SJCRH30 (cell line): ENCODE measurements at places on chromosomes 11 and 22.

DNA sequence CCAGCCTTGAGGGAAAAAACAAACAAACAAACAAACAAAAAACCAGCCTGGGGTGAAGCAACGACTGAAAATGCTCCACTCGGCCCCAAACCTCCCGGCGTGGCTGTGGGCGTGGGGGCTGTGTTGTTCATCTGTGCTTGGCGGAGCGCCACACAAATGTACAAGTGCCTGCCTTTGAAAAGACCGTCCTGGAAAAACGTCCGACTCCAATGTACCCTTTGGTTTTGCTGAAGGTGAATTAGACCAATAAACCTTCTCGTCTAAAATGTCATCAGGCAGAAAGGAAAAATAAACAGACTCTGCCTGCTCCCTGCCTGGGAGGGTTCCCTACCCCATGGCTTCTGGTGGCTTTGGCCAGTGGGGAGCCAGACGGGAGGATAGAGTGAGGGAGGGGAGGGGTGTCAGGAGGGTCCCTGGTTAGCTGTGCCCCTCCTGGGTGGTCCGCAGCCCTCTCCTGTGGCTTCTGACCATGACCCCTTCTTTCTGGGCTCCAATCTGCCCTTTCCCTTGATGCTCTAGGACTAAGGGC lies 93.9 kb downstream of the TRMU start:
- DNase-seq = no peak
- no peak overlapping the region for H3K27ac ChIP-seq
- no peaks in the 10 kb centered on the region for H3K4me1 ChIP-seq
- no peak overlapping the region for H3K4me3 ChIP-seq
- H3K27me3 ChIP-seq = peaks cover 18% of the 10 kb centered on the region

DNA sequence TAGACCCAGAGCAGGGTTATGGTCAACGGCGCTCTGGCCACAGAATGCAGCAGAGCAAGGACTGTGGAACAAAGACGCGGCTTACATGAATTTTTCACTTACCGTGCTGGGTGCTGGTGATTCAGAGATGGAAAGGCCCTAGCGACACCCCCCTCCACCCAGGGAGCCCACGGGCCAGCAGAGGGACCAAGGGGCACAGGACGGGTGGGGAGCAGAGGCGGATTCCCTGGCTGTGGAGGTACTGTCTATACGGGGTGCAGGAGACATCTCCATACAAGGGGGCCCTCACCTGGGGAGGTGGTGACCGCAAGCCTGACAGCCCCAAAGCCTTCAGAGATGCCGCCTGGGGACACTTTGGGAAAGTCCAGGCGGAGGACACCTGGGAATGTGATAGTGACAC lies 1.1 kb upstream of the SEPTIN5 start:
- H3K27ac ChIP-seq = no peak overlapping the region
- no peak overlapping the region for H3K4me3 ChIP-seq
- peaks cover 24% of the 10 kb centered on the region for H3K27me3 ChIP-seq
- DNase-seq = no peak

GRCh38 chr11:117130879-117131278 lies 13.2 kb upstream of the PAFAH1B2 start:
- no peak for DNase-seq
- no peaks in the 10 kb centered on the region for H3K27me3 ChIP-seq
- no peaks in the 10 kb centered on the region for H3K36me3 ChIP-seq
- no peaks in the 10 kb centered on the region for H3K4me1 ChIP-seq

GRCh38 chr11:102553835-102554282 lies 23.3 kb upstream of the MMP7 start:
- H3K27me3 ChIP-seq = no peaks in the 10 kb centered on the region
- no peaks in the 10 kb centered on the region for H3K4me1 ChIP-seq
- H3K27ac ChIP-seq = no peak overlapping the region
- DNase-seq = no peak

DNA sequence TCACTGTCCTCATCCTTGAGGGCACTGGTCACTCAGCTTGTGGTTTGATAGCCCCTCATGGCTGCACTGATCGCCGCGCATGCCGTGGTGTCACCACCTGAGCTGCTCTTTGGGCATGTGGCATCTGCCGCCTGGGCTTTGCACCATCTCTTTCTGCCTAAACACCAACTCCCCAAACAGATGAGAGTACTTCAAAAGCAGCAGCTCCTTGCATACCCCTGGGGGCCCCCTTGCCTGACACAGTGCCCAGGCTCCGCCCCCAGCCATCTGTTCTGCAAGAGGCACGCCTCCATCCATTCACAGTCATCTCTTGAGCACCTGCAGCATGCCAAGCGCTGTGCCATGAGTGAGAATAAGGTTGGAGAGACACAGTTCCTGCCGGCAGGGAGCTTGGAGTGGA lies 104.5 kb upstream of the B3GAT1 start:
- peaks cover 23% of the 10 kb centered on the region; the same call in 1 of the 2 replicates for H3K27me3 ChIP-seq
- H3K27ac ChIP-seq = no peak overlapping the region
- H3K36me3 ChIP-seq = no peaks in the 10 kb centered on the region
- no peak overlapping the region for H3K4me3 ChIP-seq

DNA sequence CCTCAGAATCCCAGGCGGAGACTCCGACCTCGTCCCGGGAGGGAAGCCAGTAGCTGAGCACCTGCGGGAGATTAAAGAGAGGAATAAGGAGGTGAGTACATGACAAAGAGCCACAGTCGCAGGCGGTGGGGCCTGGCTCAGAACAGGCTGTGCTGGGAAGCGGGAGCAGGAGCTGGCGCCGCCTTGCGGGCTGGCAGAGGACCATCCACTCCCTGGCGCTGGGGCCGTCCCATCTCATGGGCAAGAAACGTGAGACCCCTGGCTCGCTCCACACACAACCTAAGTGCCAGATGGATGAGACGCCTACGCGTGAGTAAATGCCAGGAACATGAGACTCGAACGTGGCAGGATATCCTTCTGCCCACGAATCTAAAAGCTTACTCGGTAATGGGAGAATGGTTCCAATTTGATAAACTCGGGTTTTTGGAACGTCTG lies 6.3 kb downstream of the CEND1 start:
- H3K4me3 ChIP-seq = no peak overlapping the region
- H3K36me3 ChIP-seq = no peaks in the 10 kb centered on the region

DNA sequence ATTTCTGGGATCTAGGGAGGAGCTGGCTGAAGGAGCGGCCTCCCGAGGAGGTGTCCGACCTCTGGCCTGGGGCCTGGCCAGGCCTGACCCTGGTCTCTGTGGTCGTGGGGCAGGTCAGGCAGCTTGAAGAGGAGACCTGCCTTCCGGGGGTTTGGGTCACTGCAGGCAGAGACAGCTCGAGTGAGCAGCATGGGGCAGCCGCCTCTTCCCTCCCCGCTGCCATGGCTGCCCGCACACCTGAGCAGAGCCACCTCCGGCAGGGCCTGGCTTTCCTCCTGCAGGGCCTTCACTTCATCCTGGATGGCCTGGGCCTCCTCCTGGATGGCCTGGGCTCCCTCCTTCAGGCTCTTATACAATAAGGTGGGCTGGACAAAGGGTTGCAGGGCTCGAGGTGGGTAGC lies 8.0 kb upstream of the NAALADL1 start:
- no peak for DNase-seq
- no peaks in the 10 kb centered on the region for H3K36me3 ChIP-seq

DNA sequence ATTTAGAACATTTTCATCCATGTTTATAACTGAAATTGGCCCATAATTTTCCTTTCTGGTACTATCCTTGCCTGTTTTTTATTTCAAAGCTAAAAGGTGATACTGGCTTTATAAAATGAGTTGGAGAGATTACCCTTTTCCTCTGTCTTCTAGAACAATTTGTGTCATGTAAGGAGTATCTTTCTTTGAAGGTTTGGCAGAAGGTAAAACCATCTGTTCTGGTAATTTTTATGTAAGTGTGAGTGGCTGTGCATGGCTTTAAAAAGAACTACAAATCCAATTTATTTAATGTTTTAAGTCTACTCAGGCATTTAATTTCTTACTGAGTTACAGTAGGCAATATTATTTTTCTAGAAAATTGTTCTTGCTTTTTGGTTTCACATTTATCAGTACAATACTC lies 7.7 kb upstream of the MRGPRD start:
- no peak overlapping the region for H3K27ac ChIP-seq
- H3K4me1 ChIP-seq = no peaks in the 10 kb centered on the region
- DNase-seq = no peak
- no peaks in the 10 kb centered on the region for H3K36me3 ChIP-seq

DNA sequence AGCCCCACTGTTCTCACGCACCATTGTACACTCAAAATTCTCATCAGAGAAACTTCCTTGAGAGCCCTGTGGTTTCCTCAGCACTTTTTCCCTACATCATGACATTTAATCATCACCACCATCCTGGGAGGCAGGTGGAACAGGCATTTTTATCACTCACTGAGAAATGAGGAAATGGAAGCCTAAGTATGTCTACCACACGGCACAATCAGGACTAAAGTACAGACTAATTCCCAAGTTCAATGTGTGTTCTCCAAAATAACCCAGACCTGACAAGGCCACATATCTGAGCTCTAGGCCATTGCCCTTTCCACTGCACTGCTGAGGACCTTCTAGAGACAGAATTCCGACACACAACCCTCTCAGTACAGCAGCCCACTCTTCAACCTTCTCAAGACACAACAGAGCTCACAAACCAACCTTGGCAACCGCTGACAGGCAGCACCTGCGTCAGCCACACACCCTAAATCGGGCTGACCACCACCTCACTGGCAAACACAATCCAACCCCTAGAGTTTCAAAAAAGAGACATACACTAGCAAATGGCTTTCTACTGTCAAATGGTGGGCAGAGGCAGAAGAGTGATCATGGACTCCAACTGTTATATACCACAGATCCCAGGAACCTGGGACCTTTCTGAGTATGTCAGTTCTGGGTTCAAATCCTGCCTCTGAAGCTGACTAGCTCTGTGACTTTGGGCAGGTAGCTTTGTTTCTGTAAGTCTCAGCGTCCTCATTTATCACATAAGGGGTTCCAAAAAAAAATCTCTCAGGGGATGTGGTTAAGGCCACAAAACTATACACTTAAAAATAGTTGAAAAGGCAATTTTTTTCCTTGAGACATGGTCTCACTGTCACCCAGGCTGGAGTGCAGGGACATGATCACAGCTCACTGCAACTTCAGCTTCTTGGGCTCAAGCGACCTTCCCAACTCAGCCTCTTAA lies 16.3 kb downstream of the SMCO4 start:
- no peak overlapping the region for H3K4me3 ChIP-seq
- no peaks in the 10 kb centered on the region for H3K27me3 ChIP-seq
- H3K4me1 ChIP-seq = peaks cover 23% of the 10 kb centered on the region
- no peak overlapping the region for H3K27ac ChIP-seq
- H3K36me3 ChIP-seq = no peaks in the 10 kb centered on the region

- H3K27me3 ChIP-seq = no peaks in the 10 kb centered on the region
- no peaks in the 10 kb centered on the region for H3K36me3 ChIP-seq
- no peak overlapping the region for H3K4me3 ChIP-seq
Measured at GRCh38 chr11:98979205-98979604, 41.5 kb upstream of the CNTN5 start.

DNA sequence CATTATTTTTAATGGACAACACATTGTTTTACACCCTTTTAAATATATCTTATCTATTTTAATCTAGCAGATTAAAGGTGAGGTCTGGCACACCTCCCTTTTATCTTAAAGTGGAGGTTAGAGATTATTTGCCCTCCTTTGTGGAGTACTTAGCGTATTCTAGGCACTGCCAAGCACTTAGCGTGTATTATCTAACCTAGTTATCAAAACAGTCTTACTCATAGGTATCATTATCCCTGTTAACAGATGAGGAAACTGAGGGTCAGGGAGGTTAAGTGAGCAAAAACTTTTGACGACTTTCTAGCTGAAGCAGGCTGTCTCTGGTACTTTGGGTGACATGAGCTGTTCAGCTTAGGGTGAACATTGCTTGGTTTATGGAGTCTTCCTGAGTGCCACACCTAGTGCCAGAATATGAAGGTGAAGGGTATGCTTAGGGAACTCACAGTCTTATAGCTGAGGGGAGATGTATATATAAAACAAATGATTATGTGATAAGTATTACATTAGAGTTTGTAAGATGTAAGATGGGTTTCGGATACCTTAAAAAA lies 55.0 kb downstream of the ZNRF3 start:
- H3K4me3 ChIP-seq = no peak overlapping the region
- H3K27ac ChIP-seq = no peak overlapping the region
- no peaks in the 10 kb centered on the region for H3K4me1 ChIP-seq
- no peaks in the 10 kb centered on the region for H3K27me3 ChIP-seq

GRCh38 chr22:37303821-37304274 lies 21.5 kb downstream of the CYTH4 start:
- H3K4me1 ChIP-seq = no peaks in the 10 kb centered on the region
- no peak overlapping the region for H3K4me3 ChIP-seq
- DNase-seq = no peak
- no peaks in the 10 kb centered on the region for H3K27me3 ChIP-seq

GRCh38 chr11:73652856-73653559 lies 6.6 kb downstream of the PLEKHB1 start:
- H3K4me1 ChIP-seq = peaks cover 14% of the 10 kb centered on the region
- peak; percentile 88 for DNase-seq
- H3K27ac ChIP-seq = peak overlapping the region; percentile 91
- H3K36me3 ChIP-seq = no peaks in the 10 kb centered on the region
- no peak overlapping the region for H3K4me3 ChIP-seq

- DNase-seq = no peak
- no peak overlapping the region for H3K27ac ChIP-seq
- H3K4me3 ChIP-seq = no peak overlapping the region
- H3K4me1 ChIP-seq = no peaks in the 10 kb centered on the region
- H3K27me3 ChIP-seq = no peaks in the 10 kb centered on the region
Measured at GRCh38 chr11:94342250-94342649, 37.9 kb downstream of the IZUMO1R start.

DNA sequence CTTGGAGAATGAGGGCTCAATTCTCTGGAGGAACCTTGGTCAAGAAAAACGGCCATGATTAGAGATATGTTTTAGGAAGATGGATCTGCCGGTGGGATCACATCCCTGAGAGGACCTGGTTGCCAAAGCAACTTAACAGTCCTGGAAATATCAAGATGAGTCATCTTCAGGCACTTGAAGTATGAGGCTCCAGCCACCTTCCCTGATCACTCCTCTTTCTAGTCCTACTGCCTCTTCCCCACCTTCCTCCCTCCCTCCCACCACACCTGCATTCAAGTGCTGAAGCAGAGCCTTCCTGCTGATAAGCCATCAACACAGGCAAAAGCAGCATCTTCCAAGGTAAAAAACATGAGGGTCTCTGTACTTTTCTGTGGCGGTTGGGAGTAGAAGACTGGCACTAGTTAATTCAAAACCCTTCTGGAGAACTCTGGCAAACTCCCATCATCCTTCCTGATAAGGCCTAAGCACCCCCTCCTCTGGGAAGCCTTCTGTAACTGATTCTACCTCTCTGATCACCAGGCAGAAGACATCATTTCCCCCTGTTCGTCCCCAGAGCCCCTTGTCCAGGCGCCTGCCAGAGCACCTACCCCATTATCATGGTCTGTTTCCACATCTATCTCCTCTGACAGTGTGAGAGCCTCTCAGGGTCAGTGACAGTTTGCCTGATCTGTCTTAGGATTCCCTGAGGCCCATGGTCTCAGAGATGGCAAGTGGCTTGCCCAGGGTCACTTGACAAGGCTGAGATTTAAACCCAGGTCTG lies 79.8 kb downstream of the CLPB start:
- no peak for DNase-seq
- H3K36me3 ChIP-seq = 0 out of 2 replicates have a peak, but pooled peaks cover 2% of the 10 kb centered on the region

GRCh38 chr11:104813532-104813931 lies 84.7 kb downstream of the CASP12 start:
- no peaks in the 10 kb centered on the region for H3K4me1 ChIP-seq
- no peak for DNase-seq
- no peak overlapping the region for H3K27ac ChIP-seq
- H3K36me3 ChIP-seq = no peaks in the 10 kb centered on the region

GRCh38 chr22:23583153-23583552 lies 3.1 kb upstream of the IGLL1 start:
- H3K4me3 ChIP-seq = no peak overlapping the region
- no peak overlapping the region for H3K27ac ChIP-seq
- DNase-seq = no peak
- H3K27me3 ChIP-seq = peaks cover 10% of the 10 kb centered on the region

- H3K36me3 ChIP-seq = no peaks in the 10 kb centered on the region
- H3K4me3 ChIP-seq = no peak overlapping the region
- H3K4me1 ChIP-seq = no peaks in the 10 kb centered on the region
- DNase-seq = no peak
- no peaks in the 10 kb centered on the region for H3K27me3 ChIP-seq
Measured at GRCh38 chr11:117898059-117898458, 21.6 kb upstream of the FXYD6 start.
